HepG2 (cell line): ENCODE measurements at places on chromosomes 7 and 10.

- H3K27ac ChIP-seq: peak overlapping the region; percentile 72
- no peaks in the 10 kb centered on the region for H3K36me3 ChIP-seq
- H3K27me3 ChIP-seq: no peaks in the 10 kb centered on the region
Measured at GRCh38 chr10:6089334-6090219, 743 bp downstream of the RBM17 start.

DNA sequence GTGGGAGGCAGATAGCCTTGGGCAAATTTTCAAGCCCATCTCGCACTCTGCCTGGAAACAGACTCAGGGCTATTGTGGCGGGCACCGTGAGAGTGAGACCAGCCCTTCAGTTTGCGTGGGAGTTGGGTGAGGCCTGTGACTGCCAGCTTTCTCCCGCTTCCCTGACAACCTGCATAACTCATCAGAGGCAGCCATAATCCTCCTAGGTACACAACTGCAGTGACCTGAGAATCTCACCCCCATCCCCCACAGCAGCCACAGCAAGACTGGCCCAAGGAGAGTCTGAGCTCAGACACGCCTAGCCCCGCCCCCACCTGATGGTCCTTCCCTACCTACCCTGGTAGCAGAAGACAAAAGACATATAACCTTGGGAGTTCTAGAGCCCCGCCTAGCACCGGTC is 275.4 kb downstream of the GRID1 start:
- no peaks in the 10 kb centered on the region for H3K4me1 ChIP-seq
- no peak overlapping the region for H3K4me3 ChIP-seq
- no peak for DNase-seq
- no peak overlapping the region for H3K27ac ChIP-seq
- no peaks in the 10 kb centered on the region; the same call in 1 of the 2 replicates for H3K27me3 ChIP-seq
- H3K36me3 ChIP-seq: no peaks in the 10 kb centered on the region

- no peaks in the 10 kb centered on the region for H3K27me3 ChIP-seq
- no peaks in the 10 kb centered on the region for H3K36me3 ChIP-seq
- no peak overlapping the region for H3K4me3 ChIP-seq
- H3K27ac ChIP-seq: no peak overlapping the region
- H3K4me1 ChIP-seq: no peaks in the 10 kb centered on the region
Measured at GRCh38 chr7:8277394-8277982, 15.5 kb upstream of the ICA1 start.

DNA sequence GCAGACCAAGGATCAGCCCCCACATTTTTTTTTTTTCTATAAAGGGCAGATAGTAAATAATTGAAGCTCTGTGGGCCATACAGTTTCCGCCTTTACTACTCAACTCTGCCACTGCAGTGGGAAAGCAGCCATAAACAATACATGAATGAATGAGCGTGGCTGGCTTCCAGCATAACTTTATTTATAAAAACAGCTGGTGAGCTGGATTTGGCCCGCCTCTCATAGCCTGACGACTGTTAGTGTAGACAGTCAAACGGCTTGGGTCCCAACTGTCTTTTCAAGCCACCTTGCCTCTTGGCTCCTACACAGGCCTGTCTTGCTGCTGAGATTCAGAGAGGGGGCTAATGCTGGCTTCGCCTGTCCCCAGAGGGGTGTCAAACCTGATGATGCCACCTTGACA is 169.8 kb upstream of the GPR26 start:
- DNase-seq: no peak
- no peaks in the 10 kb centered on the region for H3K4me1 ChIP-seq
- no peak overlapping the region for H3K27ac ChIP-seq
- H3K4me3 ChIP-seq: no peak overlapping the region
- H3K36me3 ChIP-seq: no peaks in the 10 kb centered on the region

GRCh38 chr10:129222436-129222835 is 244.6 kb upstream of the MGMT start:
- no peak for DNase-seq
- H3K4me3 ChIP-seq: no peak overlapping the region
- no peaks in the 10 kb centered on the region for H3K27me3 ChIP-seq
- H3K36me3 ChIP-seq: no peaks in the 10 kb centered on the region
- no peaks in the 10 kb centered on the region for H3K4me1 ChIP-seq

- no peaks in the 10 kb centered on the region for H3K27me3 ChIP-seq
- no peak for DNase-seq
- H3K4me3 ChIP-seq: no peak overlapping the region
- no peaks in the 10 kb centered on the region for H3K4me1 ChIP-seq
Measured at GRCh38 chr10:94983555-94983954, 45.1 kb downstream of the CYP2C9 start.

DNA sequence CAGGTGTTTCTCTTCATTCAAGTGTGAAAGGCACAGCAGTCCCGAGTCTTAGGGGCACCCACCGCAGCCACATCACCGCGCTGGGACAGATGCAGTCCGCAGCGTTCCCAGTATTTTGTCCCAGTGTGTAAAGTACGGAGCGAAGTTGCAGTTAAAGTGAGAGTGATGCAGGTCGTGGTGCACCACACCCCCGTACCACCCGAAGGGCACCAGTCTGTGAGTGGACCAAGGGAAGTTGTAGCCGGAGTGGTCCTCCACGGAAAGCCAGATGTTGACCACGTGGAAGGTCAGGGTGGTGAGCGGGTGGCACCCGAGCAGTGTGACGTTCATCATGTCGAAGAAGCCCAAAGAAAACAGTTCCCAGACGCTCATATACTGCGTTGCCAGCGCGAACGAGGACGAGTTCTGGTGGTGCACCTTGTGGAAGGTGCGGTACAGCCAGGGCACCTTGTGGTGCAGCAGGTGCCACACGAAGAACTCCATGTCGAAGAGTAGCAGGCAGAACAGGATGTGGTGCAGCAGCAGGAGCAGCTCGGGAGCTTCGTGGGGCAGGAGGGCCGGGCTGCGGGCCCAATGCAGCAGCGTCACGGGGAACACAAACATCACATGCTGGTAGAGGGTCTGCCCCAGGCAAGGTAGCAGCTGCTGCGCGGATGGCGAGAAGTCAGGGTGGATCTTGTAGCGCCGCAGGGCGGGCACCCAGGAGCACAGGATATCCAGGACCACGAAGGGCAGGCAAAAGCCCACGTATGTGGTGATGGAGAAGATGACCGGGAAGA is 526 bp downstream of the CH25H start:
- H3K4me3 ChIP-seq: no peak overlapping the region
- no peak overlapping the region for H3K27ac ChIP-seq
- H3K27me3 ChIP-seq: peaks cover 56% of the 10 kb centered on the region
- peaks cover 22% of the 10 kb centered on the region for H3K4me1 ChIP-seq

DNA sequence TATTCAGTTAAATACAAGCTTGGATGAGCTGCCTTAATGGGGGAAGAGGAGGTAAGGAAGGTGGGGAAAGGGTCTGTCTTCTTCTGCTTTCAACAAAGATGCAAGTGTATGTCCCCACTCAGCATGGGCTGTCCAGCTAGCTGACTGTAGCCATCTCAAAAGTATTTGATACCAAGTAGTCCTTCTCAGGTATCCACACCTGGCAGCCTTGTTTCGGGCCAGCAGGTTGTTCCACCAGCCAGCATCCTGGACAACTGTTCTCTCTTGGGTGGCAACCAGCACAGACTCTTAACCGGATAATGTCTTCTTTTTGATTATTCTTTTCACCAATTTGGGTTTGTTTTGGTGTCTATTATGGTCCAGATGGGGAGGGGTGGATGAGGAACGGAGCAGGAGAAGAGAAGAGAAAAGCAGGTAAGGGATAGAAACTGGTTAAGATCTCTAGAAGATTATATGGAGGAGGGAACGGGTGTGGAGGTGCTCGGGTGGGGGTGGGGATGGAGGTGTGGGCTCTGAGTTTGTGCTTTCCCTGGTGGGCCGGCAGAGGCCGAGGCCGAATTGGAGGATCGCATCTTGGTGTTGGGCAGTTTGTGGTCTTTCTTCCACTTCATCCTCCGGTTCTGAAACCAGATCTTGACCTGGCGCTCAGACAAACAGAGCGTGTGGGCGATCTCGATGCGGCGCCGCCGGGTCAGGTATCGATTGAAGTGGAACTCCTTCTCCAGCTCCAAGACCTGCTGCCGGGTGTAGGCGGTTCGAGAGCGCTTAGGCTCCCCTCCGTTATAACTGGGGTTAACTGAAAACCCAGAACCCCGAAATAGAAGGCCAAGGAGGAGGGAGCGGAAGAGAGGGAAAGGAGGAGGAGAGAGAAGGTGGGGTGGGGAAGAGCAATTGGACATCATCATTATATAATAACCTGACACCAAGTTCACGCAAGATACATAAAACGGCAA is 1.5 kb downstream of the HOXA4 start:
- peaks cover 90% of the 10 kb centered on the region for H3K4me1 ChIP-seq
- peaks cover 8% of the 10 kb centered on the region; the same call in 1 of the 3 replicates for H3K36me3 ChIP-seq
- no peaks in the 10 kb centered on the region for H3K27me3 ChIP-seq
- no peak overlapping the region for H3K27ac ChIP-seq
- H3K4me3 ChIP-seq: peak overlapping the region; percentile 62

DNA sequence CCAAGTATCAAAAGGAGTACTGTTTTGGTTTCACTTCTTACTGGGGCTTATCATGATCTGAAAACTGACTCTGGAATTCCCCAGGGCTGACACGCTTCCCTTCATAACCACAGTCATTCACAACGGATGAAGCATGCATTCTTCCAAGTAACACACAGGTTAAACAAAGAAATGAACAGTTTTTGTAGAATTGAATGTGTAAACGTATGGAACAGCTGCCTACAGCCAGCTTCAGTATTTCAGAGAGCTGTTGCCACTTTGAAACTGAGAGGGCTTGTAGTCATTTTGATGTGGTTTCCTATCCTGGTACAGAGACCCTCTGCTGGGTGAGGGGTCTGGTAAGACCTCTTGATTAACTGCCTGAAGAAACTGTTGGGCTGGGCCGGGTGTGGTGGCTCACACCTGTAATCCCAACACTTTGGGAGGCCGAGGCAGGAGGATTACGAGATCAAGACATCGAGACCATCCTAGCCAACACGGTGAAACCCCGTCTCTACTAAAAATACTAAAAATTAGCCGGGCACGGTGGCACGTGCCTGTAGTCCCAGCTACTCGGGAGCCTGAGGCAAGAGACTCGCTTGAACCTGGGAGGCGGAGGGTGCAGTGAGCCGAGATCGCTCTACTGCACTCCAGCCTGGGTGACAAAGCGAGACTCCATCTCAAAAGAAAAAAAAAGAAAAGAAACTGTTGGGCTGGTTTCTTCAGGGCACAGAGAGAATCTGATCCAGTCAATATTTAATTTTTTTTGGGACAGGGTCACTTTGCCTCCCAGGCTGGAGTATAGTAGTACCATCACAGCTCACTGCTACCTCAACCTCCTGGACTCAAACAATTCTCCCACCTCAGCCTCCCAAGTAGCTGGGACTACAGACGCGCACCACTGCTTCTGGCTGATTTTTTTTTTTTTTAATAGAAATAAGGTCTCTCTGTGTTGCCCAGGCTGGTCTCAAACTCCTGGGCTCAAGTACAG is 4.7 kb downstream of the NFE2L3 start:
- no peak overlapping the region for H3K27ac ChIP-seq
- H3K27me3 ChIP-seq: no peaks in the 10 kb centered on the region; the same call in 1 of the 3 replicates
- H3K4me1 ChIP-seq: peaks cover 71% of the 10 kb centered on the region
- no peak overlapping the region for H3K4me3 ChIP-seq

DNA sequence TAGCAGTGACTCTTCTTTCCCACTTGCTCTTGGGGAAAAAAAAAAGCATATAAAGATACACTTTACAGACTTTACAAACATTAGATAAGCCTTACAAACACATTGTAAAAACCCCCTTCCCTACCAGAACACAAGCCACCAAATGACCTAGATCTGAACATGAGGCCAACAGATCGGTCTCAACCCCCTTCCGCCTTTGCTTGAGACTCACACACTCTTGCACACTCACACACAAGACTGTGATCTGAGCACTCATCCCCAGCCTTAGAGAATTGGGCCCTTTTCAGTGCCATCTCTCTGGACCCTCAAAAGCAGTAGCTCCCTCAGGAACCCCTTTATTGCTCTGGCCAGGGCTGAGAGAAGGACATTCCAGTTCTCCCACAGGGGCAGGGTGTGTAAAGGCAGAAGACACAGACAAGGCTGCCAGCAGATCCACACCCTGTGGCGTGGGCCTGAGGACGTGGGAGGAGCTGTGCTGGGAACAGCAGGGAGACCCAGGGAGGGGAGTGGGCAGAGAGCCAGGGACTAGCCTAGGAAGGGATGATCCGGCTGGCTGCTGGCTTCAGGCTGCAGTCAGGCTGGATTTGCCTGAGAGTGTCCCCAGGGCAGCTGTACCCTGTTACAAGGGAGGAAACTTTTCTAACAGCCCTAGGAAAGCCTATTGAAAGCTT is 206.7 kb downstream of the KIAA1217 start:
- H3K4me3 ChIP-seq: no peak overlapping the region
- H3K4me1 ChIP-seq: peaks cover 9% of the 10 kb centered on the region
- H3K27me3 ChIP-seq: no peaks in the 10 kb centered on the region
- H3K36me3 ChIP-seq: no peaks in the 10 kb centered on the region; the same call in 2 of the 3 replicates
- DNase-seq: no peak

GRCh38 chr10:49177391-49178355 is 10.5 kb downstream of the TMEM273 start:
- H3K27ac ChIP-seq: no peak overlapping the region
- H3K4me3 ChIP-seq: no peak overlapping the region
- DNase-seq: peak; percentile 13
- H3K4me1 ChIP-seq: no peaks in the 10 kb centered on the region
- H3K36me3 ChIP-seq: no peaks in the 10 kb centered on the region

DNA sequence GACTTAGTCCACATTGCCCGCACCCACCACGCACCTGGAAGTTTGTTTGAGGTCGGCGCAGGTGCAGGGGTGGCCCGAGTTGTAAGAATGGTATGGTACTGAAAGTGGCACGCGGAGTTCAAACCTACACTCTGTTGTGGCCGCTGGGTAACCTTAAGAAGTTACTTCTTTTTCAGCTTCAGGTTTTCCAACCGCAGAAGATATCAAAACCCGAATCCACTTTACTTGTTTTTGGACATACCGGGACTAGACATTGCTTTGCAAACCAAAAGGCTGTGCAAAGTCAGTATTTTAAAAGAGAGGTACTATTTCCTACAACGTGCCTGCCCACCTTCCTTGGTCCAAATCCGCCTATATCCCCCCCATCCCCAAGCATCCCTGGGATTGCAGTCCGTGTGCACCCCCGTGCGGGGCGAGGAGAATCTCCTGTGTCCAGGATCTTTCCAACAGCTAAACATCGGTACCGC is 1.0 kb downstream of the IGFBP3 start:
- DNase-seq: no peak
- H3K36me3 ChIP-seq: no peaks in the 10 kb centered on the region
- peaks cover 47% of the 10 kb centered on the region for H3K27me3 ChIP-seq

- no peaks in the 10 kb centered on the region for H3K4me1 ChIP-seq
- H3K27ac ChIP-seq: no peak overlapping the region
- H3K27me3 ChIP-seq: no peaks in the 10 kb centered on the region; the same call in none of the 2 replicates
- DNase-seq: no peak
Measured at GRCh38 chr7:27953777-27954176, 213.8 kb downstream of the TAX1BP1 start.
